ENCODE measurements at places on chromosomes 7 and 10.

DNA sequence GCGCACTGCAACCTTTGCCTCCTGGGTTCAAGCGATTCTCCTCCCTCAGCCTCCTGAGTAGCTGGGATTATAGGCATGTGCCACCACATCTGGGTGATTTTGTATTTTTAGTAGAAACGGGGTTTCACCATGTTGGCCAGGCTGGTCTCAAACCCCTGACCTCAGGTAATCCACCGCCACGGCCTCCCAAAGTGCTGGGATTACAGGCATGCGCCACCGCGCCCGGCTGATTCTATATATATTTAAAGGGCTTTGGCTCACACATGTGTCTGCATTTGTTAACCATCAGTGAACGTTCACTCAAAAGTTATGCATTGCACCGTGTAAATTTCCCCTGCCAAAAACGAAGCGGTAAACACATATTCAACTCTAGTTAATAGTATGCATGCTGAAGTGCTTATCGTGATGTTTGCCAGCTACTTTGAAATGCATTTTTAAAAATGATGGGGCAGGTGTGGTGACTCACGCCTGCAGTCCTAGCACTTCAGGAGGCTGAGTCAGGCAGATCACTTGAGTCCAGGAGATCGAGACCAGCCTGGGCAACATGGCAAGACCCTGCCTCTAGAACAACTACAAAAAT, 17.7 kb upstream of the WIPI2 start:
- DNase-seq = no peak

DNA sequence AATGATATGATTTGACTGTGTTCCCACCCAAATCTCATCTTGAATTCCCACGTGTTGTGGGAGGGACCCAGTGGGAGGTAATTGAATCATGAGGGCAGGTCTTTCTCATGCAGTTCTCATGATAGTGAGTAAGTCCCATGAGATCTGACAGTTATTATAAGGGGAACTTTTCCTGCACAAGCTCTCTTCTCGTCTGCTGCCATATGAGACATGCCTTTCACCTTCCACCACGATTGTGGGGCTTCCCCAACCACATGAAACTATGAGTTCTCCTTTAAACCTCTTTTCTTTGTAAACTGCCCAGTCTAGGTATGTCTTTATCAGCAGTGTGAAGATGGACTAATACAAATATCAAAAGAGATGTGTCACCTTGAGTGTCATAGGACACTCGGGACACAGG, 502.7 kb upstream of the PODXL start:
- DNase-seq = no peak

- DNase-seq = no peak
These were observed 66.4 kb upstream of the SCIN start for GRCh38 chr7:12504149-12504548.

- no peak for DNase-seq
These were observed 41.0 kb upstream of the RAPGEF5 start for GRCh38 chr7:22397981-22398380.

DNA sequence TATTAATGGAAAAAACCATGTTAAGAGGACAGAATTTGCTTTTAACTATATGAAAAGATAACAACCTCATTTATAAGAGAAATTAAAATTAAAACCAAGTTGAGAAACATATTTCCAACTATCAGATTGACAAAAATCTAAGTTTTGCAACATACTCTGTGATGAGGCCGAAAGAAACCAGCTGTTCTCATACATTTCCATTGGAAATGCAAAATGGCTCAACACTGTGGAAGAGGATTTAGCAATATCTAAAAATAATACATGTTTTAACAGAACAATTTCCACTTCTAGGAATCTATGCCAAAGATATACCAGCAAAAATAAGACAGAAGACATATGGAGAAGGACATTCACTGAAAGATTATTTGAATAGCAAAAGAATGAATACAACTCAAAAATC, 268.8 kb downstream of the DYNC1I1 start:
- DNase-seq = no peak

Measured in AG04450 (cell line).